ENCODE measurements at places on chromosomes 1 and 21. TPM values are rescaled to one million over a fixed set of nuclear protein-coding genes. Genes with fewer than 3 reads are reported as not detected.

The TRIM67 gene
- not detected for total RNA-seq

The IRF6 gene
- 61.6 TPM for total RNA-seq

The RXFP4 gene
- not detected for total RNA-seq

The CD1B gene
- total RNA-seq: not detected

The C4BPB gene
- not detected for total RNA-seq

The CRNN gene
- not detected for total RNA-seq

The DSCAM gene
- not detected for total RNA-seq

Measured in PC-3 (cell line).